Stimulated activated CD4-positive, alpha-beta T cell treated with anti-CD3 and anti-CD28 coated beads, Interleukin-4, amount 100 ng/mL, for 48 hours (primary cell): ENCODE measurements at places on chromosomes 3 and 15.

- no peak for DNase-seq
These were observed 50.1 kb downstream of the KBTBD8 start for GRCh38 chr3:67048067-67048714.

GRCh38 chr3:28547677-28548076 is 199.1 kb upstream of the AZI2 start:
- DNase-seq, result no peak

GRCh38 chr3:13718000-13718399 is 161.9 kb downstream of the WNT7A start:
- DNase-seq, result no peak

DNA sequence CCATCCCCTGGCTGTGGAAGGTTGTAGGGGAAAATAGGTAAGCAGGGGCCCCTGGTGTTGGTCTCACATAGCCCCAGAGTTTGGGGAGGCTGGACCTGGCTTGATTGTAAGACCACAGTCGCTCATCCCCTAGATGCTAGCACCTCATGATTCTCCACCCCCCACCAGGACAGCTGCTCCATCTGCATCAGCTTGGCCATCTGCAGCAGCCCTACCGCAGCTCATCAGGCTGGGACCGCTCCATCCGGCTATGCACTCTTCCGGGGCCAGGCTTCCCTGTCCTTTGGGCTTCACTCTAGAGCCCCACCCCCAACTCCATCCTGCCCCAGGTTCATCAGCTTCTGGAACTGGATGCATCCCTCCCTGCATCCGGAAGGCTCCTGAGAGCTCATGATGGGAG is 12.6 kb downstream of the SCN5A start:
- no peak for DNase-seq

DNA sequence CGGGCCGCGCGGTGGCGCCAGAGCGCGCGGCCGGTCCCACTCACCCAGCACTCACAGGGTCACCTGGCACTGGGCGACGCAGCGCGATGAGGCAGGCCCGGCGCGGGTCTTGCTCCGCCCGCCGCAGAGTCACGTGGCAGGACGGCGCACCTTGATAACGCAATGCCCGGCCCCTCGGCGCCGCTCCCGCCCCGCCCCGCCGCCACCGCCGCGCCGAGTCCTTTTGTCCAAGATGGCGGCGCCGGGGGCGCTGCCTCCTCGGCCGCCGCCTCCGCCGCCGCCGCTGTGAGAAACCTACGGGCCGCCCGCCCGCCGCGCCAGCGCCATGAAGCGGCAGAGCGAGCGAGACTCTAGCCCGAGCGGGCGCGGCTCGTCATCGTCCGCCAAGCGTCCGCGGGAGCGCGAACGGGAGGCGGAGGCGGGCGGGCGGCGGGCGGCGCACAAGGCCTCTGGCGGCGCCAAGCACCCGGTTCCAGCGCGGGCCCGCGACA is at the start of gene RBM15B:
Gene RBM15B (plus strand): TSS at position 211 of the 491 bp plus-strand sequence. CDS start 115 bp downstream, at position 326.
- DNase-seq, result peak; percentile 97
